ENCODE measurements at places on chromosomes 2 and 18. TPM values are rescaled to one million over a fixed set of nuclear protein-coding genes. Genes with fewer than 3 reads are reported as not detected.

AQP12A gene
- not detected for total RNA-seq

TXNDC2 gene
- total RNA-seq = not detected

ERICH2 gene
- total RNA-seq = 0.86 TPM

NPPC gene
- not detected for total RNA-seq

WDR35 gene
- 10.7 TPM for total RNA-seq

MAP4K3 gene
- 69.2 TPM for total RNA-seq

CGREF1 gene
- 1.1 TPM for total RNA-seq

ZNF142 gene
- total RNA-seq = 32.8 TPM

DNMT3A gene
- 51.2 TPM for total RNA-seq

CYS1 gene
- total RNA-seq = 27.8 TPM

RGPD4 gene
- total RNA-seq = not detected

EPAS1 gene
- total RNA-seq = 221 TPM

ZDBF2 gene
- total RNA-seq = 8.7 TPM

DOK6 gene
- total RNA-seq = 9.6 TPM

ZNF804A gene
- 4.1 TPM for total RNA-seq

CCDC148 gene
- 3.1 TPM for total RNA-seq

TMEM247 gene
- not detected for total RNA-seq

SPEG gene
- total RNA-seq = 80.5 TPM

BARD1 gene
- 16.3 TPM for total RNA-seq

C2orf72 gene
- total RNA-seq = 34.2 TPM

ALLC gene
- total RNA-seq = 0.81 TPM

M1AP gene
- total RNA-seq = 2.0 TPM

ABCB11 gene
- total RNA-seq = 0.23 TPM

HOXD13 gene
- not detected for total RNA-seq

LIMS3 gene
- total RNA-seq = 3.1 TPM

AKAIN1 gene
- total RNA-seq = not detected

PLCL1 gene
- 4.4 TPM for total RNA-seq

ZC3H15 gene
- 44.3 TPM for total RNA-seq

MARCHF4 gene
- total RNA-seq = 0.09 TPM

NAGK gene
- total RNA-seq = 104 TPM

CYP1B1 gene
- 25.4 TPM for total RNA-seq

SERPINB10 gene
- not detected for total RNA-seq

MAL gene
- 2.9 TPM for total RNA-seq

IL1B gene
- total RNA-seq = 33.2 TPM

C2orf66 gene
- not detected for total RNA-seq

All from mucosa of gallbladder (tissue), 1 donor.